Activated CD4-positive, alpha-beta memory T cell treated with anti-CD3 and anti-CD28 coated beads, Interleukin-2, amount 10 ng/mL, durations not matched to agents 7 days and 5 days (primary cell): ENCODE measurements at places on chromosomes 3 and 15. TPM values are rescaled to one million over a fixed set of nuclear protein-coding genes. Genes with fewer than 3 reads are reported as not detected.

DNA sequence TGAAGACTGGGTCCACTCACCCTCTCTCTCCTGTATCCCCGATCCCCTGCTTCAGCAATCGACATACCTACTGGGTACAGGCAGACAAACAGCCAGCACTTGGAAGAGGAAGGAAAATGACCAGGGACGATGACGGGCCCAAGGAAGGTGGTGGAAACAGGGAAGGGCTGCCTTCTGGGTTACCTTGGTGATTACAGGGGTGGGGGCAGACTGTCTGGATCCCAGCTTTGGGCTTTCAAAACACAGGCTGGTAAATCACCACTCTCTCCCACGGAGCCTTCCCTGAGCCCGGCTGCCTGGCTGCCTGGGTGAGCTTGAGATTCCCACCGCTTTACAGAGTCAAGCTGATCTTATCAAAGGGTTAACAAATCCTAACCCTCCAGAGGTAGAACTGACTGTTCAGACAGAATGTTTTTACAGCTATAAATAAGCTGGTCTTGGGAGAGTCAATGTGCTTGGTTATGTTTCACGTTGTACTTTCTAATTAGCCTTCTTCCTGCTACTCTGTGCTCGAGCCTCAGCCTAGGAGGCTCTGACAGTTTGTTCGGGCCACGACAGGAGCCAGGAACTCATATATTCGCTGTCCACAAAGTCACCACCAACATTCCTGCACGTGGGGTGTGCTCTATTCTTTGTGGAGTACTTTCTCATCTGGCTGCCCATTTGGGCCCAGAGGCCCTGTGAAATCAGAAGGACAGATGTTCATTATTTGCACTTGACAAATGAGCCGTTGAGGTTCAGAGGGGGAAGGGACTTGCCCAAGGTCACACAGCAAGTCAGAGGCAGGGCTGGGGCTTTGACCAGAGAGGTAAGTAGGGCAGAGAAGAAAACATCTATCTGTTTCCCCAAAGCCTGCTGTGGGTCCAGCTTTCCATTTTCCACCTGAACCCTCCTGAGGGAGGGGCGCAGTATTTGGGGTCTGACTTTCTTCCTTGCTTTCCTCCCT, 63.5 kb downstream of the FEM1B start:
- no peak for DNase-seq

- DNase-seq: no peak
Measured at GRCh38 chr3:52463416-52463815, 8.0 kb downstream of the NISCH start.

DNA sequence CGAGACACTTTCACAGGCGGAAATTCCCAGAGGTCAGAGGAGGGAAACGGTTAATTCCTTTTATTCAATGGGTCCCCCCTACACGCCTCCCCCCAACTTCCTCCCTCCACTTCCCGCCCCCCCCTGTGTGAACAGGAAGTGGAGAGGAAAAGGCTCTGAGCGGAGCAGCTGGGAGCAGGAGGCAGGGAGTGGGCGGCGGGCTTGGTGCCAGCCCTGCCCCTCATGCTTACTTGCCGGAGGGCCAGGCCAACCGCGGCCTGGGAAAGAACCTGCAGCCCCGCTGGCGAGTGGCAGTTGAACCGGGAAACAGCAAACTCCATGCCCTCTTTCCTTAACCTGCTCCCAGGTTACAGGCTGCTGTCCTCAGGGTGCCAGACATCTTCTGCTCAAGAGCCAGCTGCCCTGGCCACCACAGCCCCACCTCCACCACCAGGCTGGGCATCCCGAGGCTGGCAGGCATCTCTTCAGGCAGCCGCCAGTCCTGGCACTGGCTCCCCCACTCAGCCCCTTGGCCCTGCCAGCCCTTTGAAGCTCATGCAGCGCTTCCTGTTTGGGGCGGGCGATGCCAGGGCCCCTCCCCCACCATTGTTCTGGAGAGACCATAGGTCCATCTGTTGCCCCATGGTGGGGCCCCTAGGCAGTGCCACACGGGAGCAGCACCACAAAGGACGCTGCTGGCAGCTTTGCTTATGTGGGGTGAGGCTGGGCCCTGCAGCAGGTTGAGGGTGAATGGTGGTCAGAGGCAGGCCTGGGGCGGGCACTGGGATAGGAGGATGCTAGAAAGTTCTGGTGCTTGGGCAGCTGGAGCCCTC, 12.9 kb downstream of the VPS18 start:
- peak; percentile 62 for DNase-seq

GRCh38 chr3:80771085-80771484, 990.4 kb downstream of the GBE1 start:
- no peak for DNase-seq

DNA sequence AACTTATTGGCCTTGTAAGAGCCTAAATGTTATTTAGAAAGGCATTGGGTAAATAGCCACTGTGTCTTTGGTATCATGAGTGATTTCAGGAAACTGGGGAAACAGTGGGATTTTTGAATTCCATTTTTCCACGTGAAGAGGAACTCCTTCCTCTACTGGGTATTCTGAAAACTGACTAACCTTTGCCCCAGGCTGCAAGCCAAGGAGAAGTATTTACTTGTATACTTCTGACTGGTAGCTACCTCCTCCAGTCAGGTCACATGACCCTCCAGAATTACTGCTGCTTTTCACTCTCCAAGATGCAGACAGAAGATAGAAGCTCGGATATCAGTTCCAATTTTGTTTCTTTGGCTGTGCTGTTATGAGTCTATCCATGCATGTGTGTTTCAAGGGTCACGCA, 50.9 kb upstream of the MAP3K13 start:
- no peak for DNase-seq

The LIPC gene
- 0.68 TPM for total RNA-seq

The CFAP44 gene
- 5.1 TPM for total RNA-seq

DNA sequence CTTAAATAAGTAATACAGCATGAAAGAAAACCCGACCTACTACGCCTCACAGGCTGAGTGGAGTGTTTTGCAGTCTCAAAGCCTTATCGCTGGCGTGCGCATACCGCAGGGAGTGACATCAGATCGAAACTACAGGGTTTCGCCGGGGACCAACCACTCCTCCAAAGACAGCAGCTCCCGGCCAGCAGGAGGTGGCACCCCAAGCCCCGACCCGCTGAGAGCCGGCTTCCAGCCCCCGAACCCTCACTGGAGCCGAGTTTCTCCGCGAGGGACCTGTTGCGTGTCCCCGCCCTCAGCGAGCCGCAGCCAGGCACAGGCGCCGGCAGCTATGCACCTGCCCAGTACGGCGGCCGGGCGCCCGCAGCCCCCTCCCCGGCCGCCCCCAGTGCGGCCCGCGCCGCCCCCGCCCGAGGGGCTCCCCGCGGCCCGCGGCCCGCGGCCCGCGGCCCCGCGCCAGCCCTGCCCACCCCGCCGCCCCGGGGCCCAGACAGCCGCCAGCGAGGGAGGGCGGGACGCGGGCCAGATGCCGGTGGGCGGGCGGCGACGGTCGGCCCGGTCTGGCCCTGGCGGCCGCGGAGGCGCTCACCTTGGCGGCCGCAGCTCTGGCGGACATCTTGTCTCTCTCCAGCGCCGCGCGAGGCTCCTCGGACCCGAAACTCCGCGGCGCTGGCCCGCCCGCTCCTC, 710 bp downstream of the TJP1 start:
- DNase-seq: peak; percentile 30

GRCh38 chr3:126351771-126352475, 5.3 kb downstream of the KLF15 start:
- no peak for DNase-seq

- no peak for DNase-seq
Measured at GRCh38 chr3:13022348-13023234, 50.6 kb downstream of the IQSEC1 start.

DNA sequence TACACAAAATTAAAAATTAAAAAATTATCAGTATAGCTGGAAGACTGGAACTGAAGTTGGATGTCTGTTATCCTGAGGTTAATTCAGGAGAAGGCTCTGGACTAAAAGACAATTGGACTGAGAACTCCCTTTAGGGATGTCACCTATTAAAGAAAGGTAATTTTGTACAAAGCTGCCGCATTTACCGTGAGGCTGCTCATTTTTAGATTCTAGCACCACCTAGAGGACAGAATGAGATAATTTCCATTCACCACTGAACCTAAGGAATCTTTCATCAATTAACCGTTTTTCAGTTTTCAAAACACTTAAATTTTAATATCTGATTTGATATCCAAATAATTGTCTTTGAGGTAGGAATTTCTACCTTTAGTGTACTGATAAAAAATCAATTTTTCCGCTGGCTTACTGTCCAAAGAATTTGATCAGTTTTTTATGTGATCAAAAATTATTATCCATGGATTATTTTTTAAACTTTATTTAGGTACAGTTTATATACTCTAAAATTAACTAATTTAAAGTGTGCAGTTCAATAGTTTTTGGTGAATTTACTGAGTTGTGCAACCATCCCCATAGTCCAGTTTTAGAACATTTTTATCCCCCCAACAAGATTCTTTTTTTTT, 106.7 kb upstream of the TNIK start:
- DNase-seq: no peak

The MYZAP gene
- not detected for total RNA-seq

DNA sequence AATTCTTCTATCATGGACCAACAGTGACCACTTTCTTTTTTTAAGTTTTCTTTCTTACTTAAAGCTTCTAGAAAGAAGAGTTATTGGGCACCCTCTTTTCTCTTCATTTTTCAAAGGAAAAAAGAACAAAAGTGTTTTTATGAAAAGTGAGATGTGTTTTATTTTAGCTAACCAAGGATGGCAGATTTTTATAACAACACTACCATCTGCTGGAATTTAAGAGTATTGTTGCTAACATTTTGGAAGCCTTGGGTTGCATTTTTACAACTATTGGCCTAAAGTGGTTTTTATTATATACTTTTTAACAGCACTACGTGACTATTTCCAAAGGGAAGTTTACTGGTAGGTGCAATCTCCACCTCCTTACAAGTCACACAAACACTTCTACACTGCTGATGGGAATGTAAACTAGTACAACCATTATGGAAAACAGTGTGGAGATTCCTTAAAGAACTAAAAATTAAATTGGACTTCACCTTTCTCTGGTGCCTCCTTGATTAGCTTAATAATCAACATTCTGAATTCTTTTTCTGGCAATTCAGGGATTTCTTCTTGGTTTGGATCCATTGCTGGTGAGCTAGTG, 237.7 kb upstream of the AGTR1 start:
- no peak for DNase-seq

The DGKG gene
- total RNA-seq: 0.13 TPM

DNA sequence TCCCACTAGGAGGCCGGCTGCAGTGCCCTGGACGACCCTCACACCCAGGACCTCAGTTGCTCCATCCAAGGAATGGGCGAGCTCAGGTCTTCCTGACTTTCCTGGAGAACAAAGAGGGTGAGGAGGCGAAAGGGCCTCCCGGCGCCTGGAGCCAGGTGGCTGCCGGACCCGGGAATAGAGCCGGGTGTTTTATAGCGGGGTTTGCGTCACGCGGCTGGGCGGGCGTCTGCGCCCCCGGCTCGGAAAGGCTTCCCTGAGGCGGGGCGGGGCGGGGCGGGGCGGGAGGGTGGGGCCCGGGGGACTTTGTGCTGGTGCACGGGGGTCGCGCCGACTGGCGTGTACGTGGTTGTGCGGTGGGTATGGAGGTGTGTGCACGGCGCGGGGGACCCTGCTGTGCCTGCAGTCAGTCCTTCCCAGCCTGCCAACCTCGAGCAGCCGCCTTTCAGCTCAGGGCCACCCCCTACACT, 4.6 kb upstream of the PRKCD start:
- no peak for DNase-seq

DNA sequence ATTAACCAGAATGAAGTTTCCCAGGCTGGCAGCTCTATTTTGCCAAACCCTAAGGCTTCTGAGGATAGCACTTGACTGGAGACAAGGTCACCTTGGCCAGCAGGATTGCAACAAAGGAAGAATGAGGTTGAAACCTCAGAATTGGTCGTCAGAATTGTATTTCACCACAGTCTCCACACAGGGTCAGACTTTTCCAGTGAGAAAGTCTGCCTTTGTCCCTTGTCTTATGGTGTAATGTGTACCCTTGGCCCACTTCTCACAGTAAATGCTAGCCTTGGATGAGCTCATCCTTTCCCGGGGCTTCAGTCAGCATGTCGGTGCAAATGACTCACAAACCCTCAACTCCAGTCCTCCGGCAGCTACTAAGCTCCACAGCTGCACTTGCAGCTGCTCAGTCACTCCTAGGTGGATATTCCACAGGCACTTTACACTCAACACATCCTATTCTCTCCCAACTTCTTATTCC, 19.7 kb downstream of the SSR3 start:
- DNase-seq: peak; percentile 35

The ZNF620 gene
- 6.3 TPM for total RNA-seq

DNA sequence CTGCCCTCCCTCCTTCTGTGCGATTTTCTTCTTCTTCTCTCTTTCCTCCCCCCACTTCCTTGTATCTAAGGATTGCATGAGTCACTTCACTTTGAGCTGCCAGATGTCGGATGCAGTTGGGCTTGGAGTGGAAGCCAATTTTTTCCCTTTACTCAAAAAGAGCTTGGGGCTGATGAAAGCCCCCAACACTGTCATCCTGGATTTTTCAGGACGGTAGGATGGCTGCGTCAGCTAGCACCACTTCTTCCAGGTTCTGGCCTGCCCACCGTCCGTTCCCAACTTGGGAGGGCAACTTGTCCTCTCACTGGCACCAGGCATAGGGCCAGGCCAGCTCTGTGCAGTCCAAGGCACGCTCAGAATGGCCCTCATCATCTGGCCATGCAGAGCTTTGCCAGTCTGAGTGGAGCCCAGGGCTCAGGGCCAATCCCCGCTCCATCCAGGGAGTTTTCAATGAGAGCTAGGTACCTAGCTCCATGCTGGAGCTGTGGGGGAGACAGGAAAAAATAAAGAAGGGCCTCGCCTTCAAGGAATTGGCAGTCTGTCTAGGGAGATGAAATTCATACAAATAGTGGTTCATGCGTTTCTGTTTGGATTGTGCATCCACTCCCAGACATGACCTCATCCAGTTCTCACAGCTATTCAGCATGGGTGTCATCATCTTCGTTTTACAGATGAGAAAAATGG, 47.7 kb upstream of the INSYN1 start:
- no peak for DNase-seq

GRCh38 chr15:45429941-45430792, 51.8 kb upstream of the GATM start:
- DNase-seq: peak; percentile 86

DNA sequence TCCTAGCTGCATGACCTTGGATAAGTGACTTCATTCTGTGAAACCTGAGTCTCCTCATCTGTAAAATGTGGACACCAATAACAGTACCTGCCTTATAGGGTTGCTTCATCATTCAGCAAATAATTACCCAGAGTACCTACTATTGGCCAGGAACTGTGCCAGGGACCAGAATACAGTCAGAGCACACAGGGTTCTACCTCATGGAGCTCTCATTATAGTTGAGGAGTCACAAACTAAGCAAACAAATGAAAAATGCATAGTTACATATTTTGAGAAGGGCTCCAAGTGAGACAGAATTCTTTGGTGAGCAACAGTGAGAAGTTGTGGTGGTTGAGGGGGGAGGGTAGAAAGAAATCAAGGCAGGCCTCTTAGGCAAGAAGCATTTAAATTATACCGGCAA, 308.6 kb upstream of the WNT5A start:
- DNase-seq: no peak

The KLF13 gene
- total RNA-seq: 199 TPM

The ALDH1A3 gene
- total RNA-seq: not detected

GRCh38 chr3:186567072-186567921, at the start of gene TBCCD1:
TSS of gene TBCCD1 (minus strand) at chr3:186567339. CDS start at chr3:186564329, 3,010 bp downstream.
- peak; percentile 95 for DNase-seq

The DCBLD2 gene
- 0.83 TPM for total RNA-seq

GRCh38 chr15:57216288-57216687, 160.0 kb upstream of the CGNL1 start:
- DNase-seq: no peak
